ENCODE measurements at places on chromosomes 16 and 17.

GRCh38 chr17:75237100-75238014 lies 24.0 kb downstream of the GGA3 start:
- DNase-seq, result no peak

GRCh38 chr16:57720142-57720575 lies 15.4 kb upstream of the KATNB1 start:
- DNase-seq, result peak; percentile 48

- DNase-seq, result no peak
Observed at GRCh38 chr17:79913896-79914812, 74.9 kb upstream of the CBX4 start.

- no peak for DNase-seq
Observed at GRCh38 chr16:15034266-15035162, 21.4 kb downstream of the NTAN1 start.

- no peak for DNase-seq
Observed at GRCh38 chr16:31329671-31330552, 25.1 kb upstream of the ITGAX start.

DNA sequence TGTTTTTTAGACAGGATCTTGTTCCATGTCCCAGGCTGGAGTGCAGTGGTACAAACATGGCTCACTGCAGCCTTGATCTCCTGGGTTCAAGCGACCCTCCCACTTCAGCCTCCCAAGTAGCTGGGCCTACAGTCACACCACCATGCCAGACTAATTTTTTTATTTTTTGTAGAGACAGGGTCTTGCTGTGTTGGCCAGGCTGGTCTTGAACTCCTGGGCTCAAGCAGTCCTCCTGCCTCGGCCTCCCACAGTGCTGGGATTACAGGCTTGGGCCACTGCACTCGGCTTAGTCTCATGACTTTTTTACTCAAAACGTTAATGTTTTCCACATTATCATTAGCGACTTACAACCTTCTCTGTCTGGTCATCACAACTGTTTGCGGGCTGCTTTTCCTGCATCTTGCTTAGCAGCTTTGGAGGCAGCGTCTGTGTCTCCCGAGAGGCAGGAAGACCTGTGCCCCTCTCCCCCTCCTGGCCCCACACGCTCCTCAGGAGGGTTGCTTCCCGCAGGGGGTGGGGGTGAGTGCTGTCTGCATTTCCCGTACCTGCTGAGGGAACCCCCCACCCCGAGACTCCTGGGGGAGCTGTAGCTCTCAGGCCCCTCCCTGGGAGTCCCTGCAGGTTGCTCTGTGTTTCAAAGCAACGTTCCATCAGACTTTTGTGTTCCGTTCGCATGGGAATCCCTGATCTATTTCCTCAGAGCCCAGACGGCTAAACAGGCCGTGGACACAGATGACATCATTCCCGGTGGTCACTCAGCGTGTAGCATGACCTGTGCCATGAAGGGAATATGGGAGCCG lies 52.6 kb downstream of the PGS1 start:
- no peak for DNase-seq

GRCh38 chr16:64654178-64654577 lies 467.7 kb downstream of the CDH11 start:
- DNase-seq, result no peak

DNA sequence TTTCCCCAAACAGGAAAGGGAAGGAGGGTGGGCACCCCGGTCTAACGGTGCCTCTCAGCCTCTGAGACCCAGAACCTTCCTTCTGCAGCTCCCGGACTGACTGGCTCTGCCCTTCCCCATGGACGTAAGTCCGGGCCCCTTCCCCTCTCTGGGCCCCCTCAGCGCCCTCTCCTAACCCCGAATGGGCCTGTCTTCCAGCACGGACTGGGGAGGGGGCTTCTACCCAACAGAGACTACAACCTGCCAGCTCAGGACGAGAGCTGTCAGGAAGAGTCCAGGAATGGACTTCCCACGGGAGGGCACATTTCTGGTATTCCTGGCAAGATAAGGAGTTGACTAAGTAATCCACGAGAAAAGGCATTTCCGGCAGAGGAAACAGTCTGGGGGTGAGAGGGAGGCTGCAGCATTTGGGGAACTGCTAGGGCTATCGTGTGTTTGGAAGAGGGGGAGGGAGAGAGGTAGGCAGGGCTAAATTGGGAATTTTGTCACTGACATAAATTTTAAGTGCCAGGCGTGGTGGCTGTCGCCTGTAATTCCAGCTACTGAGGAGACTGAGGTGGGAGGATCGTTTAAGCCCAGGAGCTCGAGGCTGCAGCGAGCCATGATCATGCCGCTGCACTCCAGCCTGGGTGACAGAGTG lies 12.1 kb upstream of the ALDOA start:
- DNase-seq, result no peak

DNA sequence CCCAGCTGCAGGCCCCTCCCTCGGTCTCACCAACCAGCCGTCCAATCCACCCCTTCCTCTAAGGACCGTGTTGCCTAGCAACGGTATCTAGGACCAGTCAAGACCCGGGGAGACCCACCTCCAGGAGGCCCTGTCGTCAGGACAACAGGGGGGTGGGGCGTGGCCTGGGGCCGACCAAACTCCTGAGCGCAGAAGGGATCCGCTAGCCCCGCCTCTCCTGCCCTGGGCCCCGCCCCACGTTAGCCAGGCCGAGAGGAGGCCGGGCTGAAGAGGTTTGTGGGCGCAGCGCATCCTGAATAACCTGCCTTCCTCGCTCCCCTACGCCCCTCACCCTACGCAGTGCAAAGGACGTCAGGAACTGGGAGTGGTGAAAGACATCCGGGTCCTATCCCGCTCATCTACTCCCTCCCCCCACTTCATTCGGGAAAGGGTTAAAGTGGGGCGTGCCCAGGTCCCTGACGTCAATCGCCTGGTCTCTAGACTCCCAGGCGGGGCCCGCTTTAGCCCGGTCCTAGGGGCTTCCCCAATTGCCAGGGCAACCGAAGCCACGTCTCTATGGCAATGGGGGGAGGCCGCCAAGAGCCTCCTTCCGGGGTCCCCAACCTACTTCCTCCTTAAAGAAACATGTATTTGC lies 14.7 kb downstream of the DLG4 start:
- peak; percentile 98 for DNase-seq

DNA sequence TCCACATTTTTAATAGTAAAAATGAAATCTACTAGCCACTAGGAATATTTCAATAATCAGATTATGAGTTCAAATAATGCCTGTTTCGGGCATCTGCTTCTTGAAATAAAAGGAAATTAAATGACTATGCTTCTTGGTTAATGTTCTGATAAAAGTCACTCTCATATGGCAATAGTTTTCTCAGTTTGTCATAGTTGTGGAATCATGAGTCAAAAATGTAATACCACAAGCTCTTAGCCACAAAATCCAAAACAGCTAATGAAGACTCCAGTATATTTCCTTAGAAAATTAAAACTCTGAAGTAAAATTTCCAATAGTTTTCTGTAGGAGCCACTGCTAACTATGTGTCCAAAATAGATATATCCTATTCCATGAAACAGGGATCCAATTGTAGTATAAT lies 676.3 kb upstream of the CDH8 start:
- DNase-seq, result no peak

DNA sequence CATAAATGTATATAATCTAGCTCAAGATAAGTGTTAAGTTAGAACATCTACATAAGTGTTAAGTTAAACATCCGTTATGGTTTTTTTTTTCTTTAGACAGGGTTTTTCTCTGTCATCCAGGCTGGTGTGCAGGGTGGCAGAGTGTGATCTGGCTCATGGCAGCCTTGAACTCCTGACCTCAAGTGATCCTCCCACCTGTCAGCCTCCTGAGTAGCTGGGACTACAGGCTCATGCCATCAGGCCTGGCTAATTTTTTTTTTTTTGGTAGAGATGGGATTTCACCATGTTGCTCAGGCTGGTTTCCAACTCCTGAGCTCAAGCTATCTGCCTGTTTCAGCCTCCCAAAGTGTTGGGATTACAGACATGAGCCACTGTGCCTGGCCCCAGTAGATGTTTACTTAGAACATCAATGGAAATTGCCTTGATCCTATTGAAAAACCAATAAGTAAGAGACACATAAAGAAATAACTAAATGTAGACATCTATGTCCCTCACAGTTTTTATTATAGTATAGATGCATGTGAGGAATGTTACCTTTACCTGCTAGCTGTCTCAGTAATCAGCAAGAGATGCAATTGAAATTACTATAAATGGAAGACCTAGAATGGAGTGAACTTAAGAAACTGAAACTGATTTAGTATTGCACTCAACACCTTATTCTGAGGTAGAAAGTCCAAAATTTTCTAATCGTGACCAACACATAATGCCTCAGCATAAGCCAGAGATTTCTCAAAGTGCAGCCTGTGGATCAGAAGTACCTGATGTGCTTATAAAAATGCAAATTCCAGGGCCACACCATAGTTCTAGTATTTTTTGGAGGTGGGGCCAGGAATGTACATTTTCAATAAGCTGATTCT lies 5.5 kb upstream of the FAM20A start:
- DNase-seq, result no peak

DNA sequence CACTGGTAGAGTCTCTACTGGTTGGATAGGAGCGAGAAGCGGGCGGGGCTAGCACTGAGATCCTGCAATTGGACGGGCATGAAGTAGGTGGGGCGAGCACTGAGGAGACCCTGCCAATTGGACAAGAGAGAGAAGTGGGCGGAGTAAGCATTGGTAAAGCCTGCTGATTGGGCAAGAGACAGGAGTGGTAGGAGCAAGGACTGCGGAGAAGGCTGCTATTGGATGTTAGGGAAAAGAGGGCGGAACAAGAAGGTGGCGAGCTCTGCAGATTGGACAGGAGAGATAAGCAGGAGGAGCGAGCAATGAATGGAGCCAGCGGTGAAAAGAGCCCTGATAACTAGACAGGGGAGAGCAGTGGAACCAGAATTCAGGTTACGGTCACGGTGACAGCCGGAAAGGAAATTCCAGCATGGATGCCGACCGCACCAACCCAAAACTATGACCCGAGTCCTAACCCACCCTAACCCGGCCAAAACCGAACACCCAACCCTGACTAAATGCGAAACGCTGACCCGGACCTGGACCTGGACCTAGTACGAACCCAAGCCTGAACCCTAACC lies 4.8 kb downstream of the SCGB1C2 start:
- DNase-seq, result peak; percentile 36

GRCh38 chr17:48335858-48336500 lies 94.0 kb downstream of the SKAP1 start:
- DNase-seq, result peak; percentile 81

GRCh38 chr16:20380782-20381181 lies 23.8 kb downstream of the PDILT start:
- no peak for DNase-seq

GRCh38 chr16:85090181-85090580 lies 22.1 kb downstream of the CIBAR2 start:
- no peak for DNase-seq

- no peak for DNase-seq
Observed at GRCh38 chr17:66941773-66942450, 22.6 kb upstream of the CACNG4 start.

DNA sequence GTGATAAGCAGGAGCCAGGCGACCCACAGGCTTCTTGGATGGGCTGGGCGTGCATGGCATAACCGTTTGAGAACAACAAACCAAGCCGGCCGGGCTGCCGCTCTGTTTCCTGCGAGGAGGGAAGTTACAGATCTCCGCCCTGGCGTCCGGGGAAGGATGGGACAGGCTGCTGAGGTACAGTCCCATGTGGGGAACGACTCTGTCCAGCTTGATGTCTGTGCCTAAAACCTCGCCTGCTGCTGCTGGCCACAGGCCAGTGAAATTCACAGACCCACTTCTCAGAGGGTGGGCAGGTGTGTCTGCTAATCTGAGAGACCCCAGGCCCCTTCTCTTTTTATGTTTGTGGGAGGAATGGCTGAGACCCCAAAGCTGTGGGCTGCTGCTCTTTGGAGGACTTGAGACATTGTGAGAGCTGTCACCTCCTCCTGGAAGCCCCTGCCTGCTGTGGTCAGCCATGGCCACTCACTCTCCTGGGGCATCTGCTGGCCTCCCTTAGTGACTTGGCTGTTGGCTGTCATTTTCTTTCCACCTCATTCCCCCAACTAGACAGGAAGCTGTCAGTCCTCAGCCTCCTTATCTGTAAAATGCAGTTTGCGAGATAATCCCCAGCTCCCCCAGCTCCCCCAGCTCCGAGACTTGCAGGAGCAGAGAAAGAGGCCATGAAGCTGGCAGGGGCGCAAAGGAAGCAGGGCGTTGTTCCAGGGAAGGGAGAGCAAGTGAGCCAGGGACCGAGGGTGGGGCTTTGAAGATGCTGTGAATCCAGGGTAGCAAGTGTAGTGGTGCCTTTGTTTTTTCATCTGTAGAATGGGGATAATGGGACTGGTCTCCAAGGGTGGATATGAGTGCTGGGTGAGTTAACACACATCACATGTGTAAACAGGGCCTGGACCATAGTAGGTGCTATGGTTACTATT lies 51.0 kb downstream of the CMIP start:
- no peak for DNase-seq

- DNase-seq, result no peak
Observed at GRCh38 chr16:83159049-83159448, 532.3 kb downstream of the CDH13 start.

DNA sequence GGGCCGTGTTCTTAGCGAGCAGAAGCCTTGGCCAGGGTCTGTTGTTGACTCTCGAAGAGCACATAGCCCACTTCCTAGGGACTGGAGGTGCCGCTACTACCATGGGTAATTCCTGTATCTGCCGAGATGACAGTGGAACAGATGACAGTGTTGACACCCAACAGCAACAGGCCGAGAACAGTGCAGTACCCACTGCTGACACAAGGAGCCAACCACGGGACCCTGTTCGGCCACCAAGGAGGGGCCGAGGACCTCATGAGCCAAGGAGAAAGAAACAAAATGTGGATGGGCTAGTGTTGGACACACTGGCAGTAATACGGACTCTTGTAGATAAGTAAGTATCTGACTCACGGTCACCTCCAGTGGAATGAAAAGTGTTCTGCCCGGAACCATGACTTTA lies 18.5 kb downstream of the RSPRY1 start:
- DNase-seq, result no peak

DNA sequence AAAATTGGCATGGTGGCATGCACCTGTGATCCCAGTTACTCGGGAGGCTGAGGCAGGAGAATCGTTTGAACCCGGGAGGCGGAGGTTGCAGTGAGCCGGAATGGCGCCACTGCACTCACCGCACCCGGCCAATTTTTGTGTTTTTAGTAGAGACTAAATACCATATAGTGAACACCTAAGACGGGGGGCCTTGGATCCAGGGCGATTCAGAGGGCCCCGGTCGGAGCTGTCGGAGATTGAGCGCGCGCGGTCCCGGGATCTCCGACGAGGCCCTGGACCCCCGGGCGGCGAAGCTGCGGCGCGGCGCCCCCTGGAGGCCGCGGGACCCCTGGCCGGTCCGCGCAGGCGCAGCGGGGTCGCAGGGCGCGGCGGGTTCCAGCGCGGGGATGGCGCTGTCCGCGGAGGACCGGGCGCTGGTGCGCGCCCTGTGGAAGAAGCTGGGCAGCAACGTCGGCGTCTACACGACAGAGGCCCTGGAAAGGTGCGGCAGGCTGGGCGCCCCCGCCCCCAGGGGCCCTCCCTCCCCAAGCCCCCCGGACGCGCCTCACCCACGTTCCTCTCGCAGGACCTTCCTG lies at the start of gene HBQ1:
HBQ1 (plus strand) TSS at position 359 of the 575 bp plus-strand sequence; CDS start at position 387, 28 bp downstream.
- DNase-seq, result peak; percentile 36

Measured in CD4-positive, alpha-beta T cell treated with Interferon alpha-2 for 1 hour (primary cell).